ENCODE measurements at places on chromosomes 6 and 20.

DNA sequence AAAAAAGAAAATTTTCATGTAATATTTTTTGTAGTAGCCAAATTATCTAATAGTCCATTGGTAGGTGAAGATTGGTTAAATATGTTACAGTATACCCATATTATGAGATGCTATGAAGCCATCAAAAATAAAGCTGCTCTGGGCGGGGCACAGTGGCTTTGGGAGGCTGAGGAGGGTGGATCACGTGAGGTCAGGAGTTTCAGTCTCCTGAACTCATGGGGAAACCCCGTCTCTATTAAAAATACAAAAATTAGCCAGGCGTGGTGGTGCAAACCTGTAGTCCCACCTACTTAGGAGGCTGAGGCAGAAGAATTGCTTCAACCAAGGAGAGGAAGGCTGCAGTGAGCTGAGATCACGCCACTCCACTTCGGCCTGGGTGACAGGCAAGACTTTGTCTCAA lies 360.5 kb downstream of the KIF16B start:
- no peak for DNase-seq

- DNase-seq: no peak
Measured at GRCh38 chr6:123171341-123172115, 175.5 kb downstream of the CLVS2 start.

GRCh38 chr6:122098201-122098678 lies 301.2 kb upstream of the HSF2 start:
- DNase-seq: no peak

- DNase-seq: no peak
Measured at GRCh38 chr6:131916847-131917246, 34.3 kb downstream of the CCN2 start.

Measured in hematopoietic multipotent progenitor cell treated with erythropoietin and hydrocortisone succinate and interleukin-3 and kit ligand, for 8 days (in vitro differentiated cells).